Left renal cortex interstitium (tissue), 4 donors: ENCODE measurements at places on chromosomes 7 and 10.

DNA sequence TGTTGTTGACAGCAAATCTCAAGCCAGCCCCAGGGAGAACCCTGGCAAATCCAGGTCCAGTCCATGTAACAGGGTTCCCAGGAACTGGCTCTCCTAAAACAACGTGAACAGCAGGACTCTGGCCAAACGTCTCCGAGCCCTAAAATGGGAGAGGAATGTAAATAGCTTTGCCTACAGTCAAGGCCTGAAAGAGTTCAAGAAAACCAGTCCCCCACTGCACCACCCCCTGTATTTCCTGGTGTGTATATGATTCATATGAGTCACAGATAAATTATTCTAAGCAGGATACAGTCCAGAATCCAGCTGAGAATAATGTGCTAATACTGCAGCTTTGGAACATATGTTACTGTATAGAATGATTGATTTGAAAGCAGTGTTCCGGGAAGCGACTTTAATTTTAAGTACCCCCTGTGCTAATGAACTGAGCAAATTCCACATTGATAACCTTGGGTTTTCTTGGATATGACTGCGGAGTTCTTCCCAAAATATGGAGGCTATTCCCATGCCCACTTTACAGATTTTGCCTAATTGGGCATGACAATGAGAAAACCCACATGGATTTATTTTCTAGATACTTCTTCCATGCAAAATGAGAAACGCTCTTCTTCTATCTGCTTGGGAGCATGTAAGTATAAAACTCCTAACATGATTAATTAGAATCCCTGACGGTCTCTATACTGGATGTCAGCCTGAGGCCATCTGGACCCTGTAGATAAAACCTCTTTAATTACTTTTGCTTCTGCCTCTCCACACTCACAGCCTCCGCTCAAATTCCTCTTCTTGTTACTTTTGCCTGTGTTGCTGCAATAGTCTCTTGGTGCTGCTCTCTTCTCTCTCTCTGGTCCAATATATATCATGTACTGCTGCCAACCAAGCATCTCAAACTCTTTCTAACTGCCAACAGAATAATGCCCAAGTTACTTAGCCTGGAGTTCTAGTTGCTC lies 50.2 kb downstream of the LAMB4 start:
- no peak for DNase-seq

- DNase-seq, result no peak
Measured at GRCh38 chr7:133670250-133670649, 417.4 kb downstream of the EXOC4 start.

GRCh38 chr10:13892001-13892491 lies 305.3 kb downstream of the PRPF18 start:
- DNase-seq, result no peak

DNA sequence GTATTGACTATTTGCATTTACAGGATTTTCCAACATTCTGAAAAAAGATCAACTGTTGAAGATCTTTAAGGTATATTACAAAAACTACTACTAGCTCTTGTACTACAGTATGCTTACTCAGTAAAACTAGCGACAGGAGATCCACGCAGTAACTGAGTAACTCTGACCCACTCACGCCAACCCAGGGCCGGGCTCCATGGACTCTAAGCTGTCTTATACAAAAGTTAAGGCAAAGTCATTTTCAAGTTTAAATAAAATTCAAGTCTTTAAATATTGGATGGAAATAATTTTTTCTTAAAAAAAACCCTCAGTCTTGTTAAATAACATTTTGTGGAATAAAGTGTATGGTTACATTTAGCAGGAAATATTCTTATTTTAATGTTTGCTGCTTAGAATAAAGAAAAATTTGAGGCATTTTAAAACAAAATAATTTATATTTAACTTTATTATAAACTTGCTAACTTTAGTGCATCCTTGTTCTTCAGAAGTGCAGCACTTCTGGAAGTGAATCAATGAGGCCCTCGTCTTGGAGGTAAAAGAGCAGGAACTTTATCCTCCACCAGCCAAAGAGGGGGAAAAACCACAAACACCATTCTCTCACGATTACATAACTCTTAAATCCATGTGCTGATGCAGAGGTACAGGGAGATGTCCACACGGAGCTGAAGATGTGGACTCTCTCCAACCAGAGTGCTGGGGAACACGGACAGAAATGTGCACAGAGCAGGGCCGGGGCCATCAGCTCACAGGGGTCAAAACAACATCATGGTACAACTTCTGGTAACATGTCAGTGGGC lies 119.9 kb downstream of the LARP4B start:
- no peak for DNase-seq

DNA sequence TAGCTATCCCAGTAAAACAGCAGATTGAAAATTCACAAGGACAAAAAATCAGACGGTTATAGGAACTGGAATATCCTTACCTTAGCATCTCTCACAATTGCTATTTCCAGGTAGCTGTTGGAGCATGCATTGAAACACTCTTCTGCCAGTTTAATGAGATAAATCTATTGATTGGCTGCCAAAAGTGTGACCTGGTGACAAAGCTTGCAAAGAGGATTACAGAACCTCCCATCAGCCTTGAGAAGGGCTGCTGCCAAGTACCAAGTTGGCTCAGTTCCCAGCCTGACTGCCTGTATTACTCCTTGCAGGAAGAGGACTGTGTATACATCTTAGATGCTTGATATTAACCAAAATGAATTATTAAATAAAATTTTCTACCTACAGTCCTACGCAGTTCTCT lies 5.1 kb downstream of the PRLHR start:
- no peak for DNase-seq

DNA sequence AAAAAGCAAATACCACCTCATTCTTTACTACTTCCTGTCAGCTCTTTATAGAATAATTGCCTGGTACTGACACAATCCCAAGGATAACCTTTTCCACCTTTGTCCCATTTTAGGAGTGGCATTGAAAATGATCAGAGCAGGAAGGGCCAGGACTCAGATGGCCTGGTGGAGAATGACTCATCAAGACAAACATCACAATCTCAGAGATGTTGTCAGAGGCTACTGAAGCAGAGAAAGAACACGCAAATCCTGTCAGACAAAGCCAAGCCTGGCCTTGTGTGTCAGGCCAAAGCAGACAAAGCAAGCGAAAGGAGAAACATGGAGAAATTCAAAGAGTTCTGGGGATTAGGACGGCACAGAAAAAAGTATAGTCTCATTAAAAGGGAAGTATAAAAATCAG lies 40.9 kb downstream of the NSUN6 start:
- no peak for DNase-seq

GRCh38 chr10:126004752-126005151 lies 108.4 kb downstream of the FANK1 start:
- DNase-seq, result no peak

DNA sequence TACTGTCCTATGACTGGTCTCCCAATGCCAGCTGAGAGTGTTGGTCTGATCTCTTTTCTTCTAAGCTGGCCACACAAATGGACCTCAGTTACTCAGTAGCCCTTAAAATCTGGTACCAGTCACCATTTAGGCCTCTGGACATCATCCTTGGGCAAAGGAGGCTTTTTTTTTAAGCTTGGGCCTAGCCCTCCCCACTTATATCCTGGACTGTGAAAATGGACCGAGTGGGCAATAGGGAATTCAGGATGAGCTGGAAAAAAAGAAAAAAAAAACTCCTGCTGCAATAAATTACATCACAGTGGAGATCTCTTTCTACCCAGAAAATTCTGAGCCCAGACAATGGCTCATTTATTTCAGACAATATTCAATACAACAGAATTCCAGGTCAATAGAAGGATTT lies 68.4 kb downstream of the PARP12 start:
- DNase-seq, result no peak

- DNase-seq, result no peak
Measured at GRCh38 chr10:114930320-114930719, 7.7 kb upstream of the TRUB1 start.

DNA sequence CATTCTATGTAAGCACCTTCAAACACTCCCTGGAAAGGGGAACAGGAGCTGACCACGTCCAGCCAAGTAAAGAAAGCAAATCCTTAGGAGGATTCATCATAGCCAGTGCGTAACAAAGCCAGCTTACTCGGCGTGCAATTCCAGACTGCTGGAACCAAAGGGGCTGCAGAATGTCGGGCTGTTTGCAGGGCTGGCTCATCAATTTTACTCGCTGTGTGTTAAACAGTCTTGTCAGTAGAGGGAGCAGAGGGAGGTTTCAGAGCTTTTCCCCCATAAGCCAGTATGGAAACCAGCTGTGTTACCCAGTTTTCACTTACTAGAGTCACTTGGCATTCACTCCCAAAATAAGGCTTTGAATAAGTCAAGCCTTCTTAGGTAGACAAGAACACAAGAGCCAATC lies 127.1 kb downstream of the KMT2E start:
- no peak for DNase-seq

GRCh38 chr10:3676564-3676963 lies 108.4 kb downstream of the KLF6 start:
- DNase-seq, result no peak

DNA sequence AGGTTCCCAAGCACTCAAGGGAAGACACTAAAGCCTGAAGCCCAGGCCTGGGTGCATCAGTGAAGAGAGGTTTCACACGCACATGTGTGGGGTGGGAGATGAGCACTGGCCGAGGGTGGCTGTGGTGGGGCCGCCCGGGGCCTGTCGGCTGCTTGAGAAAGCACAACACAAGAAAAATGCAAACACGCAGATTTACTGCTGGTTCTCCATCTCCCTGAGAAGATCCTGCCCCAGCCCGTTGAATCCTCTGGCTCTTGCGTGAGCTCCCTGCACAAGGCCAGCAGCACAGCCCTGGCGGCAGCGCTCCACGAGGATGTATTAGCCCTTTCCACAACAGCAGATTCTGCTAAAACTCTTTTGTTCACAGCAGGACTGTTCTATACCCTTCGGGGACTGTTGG lies 6.2 kb downstream of the ZNF511 start:
- DNase-seq, result no peak

DNA sequence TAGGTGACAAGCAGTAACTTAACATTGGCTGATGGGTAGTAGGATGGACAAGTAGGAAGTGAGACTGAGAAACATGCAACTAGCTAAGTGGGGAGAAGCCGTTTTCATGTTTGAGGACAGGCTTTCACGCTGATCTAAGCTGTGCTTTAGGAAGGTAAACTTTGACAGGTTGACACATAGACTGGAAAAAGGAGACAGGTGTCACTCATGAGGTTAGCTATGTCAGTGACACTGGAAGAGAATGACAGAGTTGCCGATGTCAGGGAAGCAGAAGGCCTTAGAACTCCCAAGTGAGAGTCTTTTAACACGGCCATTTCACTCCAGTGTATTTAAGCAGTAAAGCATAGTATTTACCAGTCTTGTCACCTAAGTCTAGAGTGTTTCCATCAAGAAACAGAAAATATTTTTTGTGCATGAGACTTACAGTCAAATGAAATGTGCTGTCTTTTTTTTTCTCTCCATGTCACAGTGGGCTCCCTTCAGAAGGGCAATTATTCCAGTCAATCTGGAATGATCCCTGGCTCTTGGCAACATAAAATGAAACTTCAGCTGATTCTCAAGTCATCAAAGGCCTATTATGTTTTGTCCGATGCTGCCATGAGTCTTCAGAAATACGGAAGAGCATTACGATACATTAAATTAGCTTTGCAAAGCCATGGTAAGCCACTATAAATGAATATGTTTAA lies 20.6 kb downstream of the EDRF1 start:
- no peak for DNase-seq

- DNase-seq, result no peak
Measured at GRCh38 chr10:74189999-74190421, 39.0 kb downstream of the ADK start.

- DNase-seq, result no peak
Measured at GRCh38 chr7:1742555-1743303, 72.7 kb downstream of the ELFN1 start.

- DNase-seq, result no peak
Measured at GRCh38 chr10:52879091-52879807, 106.7 kb upstream of the MBL2 start.

DNA sequence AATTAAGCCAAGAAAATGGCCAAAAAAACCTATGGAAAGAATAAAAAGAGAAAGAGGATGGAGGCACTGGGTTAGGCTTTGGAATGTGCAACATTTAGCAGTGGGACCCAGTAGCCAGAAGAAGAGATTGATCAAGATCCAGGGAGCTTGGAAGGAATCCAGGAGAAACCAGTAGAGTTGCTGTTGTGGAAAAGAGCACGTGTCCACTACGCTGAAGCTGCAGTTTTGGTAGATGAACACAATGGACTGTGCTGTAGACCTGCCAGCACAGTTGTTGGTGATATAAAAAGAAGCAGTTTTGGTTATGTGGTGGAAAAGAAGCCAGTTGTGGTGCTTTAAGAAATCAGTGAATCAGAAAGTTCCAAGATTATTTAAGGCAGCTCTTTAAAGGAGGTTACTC lies 802.2 kb upstream of the POM121L12 start:
- DNase-seq, result no peak

DNA sequence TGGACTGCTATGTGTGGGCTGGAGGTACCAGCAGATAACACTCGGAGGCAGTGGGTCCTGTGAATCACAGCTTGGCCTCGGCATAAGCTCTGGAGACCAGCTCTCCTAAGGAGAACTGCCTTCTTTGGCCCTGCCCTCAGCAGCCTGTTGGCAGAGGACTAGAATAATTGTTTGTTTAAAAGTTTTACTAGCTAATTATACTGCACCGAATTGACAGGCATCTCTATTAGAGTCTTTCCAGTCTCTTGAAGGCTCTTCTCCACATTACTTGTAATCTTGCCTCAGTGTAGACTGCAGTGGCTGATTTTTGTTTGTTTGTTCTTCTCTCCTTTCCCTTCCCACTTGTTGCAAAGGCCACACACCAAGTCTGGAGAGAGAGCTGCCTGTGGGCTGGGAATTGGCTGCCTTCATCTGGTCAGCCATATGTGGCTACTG lies 183.2 kb downstream of the AUTS2 start:
- DNase-seq, result no peak

- no peak for DNase-seq
Measured at GRCh38 chr10:103751667-103752290, 103.6 kb downstream of the SH3PXD2A start.

DNA sequence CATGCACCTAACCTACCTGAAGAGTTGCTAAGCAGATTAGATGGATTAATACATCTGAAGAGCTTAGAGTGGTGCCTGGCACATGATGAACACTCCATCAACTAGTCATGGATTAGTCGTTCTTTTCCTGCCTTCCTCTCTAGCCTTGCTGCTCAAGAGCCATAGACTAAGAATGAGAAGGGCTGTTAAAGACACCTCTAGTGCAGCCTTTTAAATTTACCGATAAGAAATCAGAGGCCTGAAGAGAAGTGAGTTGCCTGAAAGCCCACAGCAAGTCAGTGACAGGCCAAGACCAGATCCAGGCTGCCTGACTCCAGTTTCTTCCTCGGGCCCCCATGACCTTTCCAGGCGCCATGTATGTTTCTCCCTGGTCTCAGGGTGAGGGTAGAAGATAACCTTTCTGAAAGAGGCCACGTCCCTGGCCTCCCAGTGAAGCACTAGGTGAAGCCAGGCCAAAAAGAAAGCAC lies 6.5 kb downstream of the TSPAN15 start:
- no peak for DNase-seq

DNA sequence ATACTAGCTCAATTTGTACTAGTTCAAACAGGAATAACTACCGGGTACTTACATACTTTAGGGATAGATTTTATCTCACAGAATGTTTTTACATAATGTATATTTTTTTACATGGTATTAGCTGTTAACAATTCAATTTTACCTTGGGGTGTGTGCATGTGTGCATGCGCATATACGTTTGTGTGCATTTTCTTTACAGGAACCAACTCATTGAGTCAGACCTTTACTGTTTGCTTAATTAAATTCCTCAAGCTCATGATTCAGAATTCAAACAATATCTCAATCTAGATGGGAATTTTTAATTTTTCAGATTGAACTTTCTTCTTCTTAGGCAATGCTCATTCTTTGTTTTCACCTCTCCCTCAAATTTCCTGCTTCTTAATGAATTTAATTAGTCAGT lies 24.7 kb upstream of the WASL start:
- DNase-seq, result no peak
